Endothelial cell of umbilical vein (primary cell): ENCODE measurements at places on chromosomes 2 and 18. TPM values are rescaled to one million over a fixed set of nuclear protein-coding genes. Genes with fewer than 3 reads are reported as not detected.
A peak's percentile ranks its signal among the peaks of the same experiment; 100 is the strongest.

DNA sequence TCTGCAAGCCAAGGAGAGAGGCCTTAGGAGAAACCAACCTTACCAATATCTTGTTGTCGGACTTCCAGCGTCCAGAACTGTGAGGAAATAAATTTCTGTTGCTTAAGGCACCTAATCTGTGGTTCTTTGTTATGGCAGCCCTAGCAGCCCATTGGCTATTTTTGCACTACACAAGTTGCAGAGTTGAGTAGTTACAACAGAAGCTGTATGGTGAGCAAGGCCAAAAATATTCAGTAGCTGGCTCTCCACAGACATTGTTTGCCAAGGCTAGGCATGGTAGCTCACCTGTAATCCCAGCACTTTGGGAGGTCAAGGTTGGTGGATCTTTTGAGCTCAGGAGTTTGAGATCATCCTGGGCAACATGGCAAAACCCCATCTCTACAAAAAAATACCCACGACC, 27.1 kb upstream of the SCYGR1 start:
- DNase-seq, result no peak

DNA sequence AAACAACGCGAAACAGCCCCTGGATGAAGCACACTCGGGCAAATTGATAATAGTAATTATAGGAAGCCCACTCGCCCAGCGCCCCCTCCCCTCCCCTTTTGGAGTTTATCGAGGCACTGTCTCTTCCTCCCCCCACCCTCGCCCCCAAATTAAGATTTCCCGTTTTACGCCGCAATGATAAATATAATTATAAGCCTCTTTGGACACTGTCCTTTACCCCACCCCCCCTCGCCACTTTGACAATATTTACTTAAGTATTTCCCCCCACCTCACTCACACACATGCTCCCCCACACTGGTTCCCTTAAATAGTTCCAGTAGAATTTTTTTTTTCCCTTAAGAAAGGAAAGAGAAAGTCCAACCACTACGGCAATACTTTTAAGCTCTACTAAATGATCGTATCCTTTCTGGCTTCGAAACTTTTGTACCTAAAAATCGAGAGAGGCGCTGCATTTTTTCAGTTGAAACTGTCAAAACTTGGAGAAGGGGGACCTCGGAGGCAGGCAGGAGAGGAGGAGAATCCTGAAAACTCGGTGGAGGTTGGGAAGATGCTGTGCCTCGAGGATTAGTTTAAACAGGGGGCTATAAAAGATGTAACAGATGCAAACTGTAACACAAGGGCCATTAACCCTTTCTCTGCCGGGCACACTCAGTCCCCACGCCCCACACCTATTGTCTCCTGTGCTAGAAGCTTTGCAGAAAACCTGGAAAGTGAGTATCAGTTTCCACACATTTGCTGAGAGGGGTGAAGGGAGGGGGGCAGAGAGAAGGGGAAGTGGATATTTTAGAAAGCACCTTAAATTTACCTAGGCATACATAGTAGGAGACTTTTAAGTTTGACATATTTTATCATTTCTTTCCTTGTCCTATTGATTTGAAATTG, 1.8 kb downstream of the ZEB2 start:
- no peak for DNase-seq

The CYTIP gene
- total RNA-seq, result not detected in 2 replicates

- no peak for DNase-seq
Observed at GRCh38 chr2:139850254-139850890, 1070.2 kb upstream of the NXPH2 start.

The KCNF1 gene
- 0.28 and 0.42 TPM in 2 replicates for total RNA-seq

- DNase-seq, result no peak
Observed at GRCh38 chr2:231047274-231047922, 9.3 kb upstream of the PSMD1 start.

DNA sequence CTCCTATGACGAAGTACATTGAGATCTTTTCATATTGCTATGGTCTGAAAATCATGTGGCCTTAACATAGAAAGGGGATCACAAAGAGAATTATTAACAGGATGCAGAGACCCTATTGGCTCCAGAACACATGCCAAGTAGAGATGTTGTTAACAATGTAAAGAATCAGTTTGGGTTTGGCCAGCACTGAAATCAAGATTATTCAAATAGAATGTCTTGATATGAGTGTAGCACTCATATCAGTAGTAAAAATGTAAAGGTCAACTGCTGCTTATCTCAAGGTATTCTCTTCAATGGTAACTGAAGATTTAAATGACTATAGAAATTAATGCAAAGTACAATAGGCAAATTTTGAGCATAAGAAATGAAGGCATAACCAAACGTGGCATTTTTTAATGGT, 262.8 kb downstream of the PTH2R start:
- DNase-seq, result no peak

The SCN3A gene
- not detected in 2 replicates for total RNA-seq

The RAB6C gene
- total RNA-seq, result not detected in 2 replicates

GRCh38 chr18:961644-962355, 57.1 kb downstream of the ADCYAP1 start:
- DNase-seq, result peak; percentile 77

- no peak for DNase-seq
Observed at GRCh38 chr2:111166115-111166514, 45.4 kb downstream of the BCL2L11 start.

- DNase-seq, result peak; percentile 43
Observed at GRCh38 chr18:9700261-9700796, 7.8 kb upstream of the RAB31 start.

GRCh38 chr2:113232740-113233139, 46.0 kb downstream of the PAX8 start:
- DNase-seq, result no peak

GRCh38 chr18:41771973-41772372, 183.1 kb upstream of the PIK3C3 start:
- DNase-seq, result no peak

DNA sequence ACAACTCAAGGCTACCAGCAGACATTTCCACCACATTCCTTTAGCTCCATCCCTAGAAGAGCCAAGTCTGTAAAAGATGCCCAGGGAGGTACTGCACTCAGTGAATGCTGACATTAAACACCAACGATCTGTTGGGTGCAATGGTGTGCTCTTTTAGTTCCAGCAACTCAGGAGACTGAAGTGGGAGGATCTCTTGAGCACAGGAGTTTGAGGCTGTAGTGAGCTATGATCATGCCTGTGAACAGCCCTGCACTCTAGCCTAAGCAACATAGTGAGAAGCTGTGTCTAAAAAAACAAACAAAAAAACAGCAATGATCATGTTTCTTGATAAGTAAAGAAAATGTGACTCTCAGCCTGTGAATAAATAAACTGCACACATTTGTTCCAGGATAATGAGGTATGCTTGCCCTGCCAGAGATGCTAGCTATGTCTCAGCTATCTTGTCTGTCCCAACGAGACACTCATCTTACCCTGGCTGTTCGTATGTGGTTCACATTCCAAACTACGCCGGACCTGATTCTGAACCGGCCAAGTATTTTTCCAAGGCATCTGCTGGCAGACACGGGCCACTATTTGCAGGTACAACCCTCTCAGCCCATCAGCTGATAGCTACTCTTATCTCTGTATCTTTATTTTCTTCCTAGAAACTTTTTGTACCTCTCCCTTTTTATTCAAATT, 21.8 kb downstream of the TMEM182 start:
- DNase-seq, result no peak

GRCh38 chr18:63831080-63831788, 56.0 kb downstream of the SERPINB7 start:
- DNase-seq, result no peak
